NCI-H1092 treated with DMSO at 0.1 percent for 48 hours (cell line): ENCODE measurements at places on chromosomes 4 and X.

DNA sequence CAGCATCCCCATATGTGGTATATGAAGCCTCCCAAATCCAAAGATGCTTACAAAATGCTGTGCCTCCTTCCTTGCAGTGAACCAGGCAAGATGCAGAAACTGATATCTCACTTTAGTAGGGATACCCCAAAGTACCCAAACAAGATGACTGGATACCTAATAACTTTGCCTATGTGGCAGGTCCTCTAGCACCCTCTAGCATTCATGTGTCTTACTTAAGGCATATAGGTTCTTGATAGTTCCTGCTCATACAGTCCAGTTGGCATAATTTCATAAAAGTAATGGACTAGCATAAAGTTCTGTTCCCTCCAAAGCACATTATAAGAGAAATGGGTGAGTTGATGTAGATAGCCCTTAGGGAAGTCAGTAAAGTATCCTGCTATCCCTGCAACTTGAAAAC, 36.8 kb upstream of the SPP1 start:
- no peak for DNase-seq

- no peak for DNase-seq
Measured at GRCh38 chrX:146055733-146056132, 238.1 kb downstream of the SLITRK2 start.

DNA sequence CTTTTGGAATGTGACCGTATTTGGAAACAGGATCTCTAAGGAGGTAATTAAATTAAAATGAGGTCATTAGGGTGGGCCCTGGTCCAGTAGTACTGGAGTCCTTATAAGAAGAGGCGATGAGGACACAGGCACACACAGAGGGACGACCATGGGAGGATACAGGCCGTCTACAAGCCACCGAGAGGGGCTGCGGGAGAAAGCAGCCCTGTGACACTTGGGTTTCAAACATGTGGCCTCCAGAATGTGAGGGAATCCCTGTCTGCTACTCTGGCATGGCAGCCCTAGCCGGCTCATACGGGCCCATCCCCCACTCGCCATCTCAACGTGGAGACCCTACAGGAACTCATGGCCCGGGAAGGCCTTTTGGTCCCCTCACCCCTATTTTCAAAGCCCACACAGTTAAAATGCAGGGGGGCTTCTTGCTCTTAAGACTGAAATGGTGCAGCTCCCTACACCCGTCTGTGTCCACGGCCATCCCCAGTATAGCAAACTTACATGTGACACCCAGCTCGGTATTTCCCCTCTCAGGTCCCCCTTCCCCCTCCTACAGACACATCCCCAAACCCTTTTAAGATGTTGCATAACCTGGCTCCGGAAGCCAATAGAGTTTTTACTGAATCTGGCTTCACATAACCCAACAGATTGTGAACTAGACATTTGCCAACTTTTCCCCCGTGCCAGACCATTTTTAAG, 124.1 kb upstream of the TBL1X start:
- DNase-seq, result no peak

DNA sequence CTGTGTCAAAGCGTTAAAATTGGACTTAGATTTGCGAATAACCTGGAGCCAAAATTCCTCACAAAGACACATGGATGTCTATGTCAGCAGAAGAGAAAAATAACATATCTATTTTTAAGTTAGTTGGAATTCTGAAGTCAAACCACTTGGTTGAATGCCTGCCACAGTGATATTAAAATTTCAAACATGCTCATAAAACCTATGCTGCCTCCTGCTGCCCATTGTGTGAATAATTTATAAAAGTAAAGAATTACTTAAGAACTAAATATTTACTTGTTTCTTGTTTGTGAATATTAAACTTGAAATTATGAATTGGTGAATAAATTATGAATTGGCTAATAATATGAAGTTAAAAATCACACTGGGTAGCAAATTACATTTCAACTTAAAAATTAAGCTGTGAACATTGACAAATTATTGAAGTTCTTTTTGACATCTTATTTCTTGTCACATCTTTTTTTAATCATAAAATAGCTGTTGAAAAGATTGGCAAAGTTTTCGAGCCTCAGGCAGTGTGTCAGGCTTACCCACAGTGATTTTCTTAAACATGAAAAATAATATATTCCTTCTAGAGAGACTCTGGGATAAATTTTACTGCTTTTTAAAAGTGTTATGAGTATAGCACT, 35.4 kb downstream of the FABP2 start:
- no peak for DNase-seq

DNA sequence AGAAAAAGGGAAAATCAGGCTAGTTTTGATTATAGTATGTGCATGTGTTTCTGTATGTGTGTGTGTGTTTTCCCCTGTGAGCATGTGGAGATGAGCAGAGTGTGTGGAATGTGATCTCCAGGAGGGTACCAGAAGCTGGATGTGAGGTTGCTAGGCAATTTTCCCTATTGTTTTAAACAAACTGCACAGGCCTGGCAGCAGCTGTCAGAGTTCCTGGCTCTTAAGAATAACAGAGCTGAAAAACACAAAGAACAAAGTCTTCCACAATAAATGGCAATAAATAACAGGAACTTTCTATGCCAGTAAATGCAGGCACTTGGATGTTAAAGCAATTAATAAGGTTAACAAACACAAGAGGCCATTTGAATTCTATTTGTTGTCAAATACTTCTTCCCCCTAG, 344.6 kb upstream of the CTSO start:
- peak; percentile 34 for DNase-seq

DNA sequence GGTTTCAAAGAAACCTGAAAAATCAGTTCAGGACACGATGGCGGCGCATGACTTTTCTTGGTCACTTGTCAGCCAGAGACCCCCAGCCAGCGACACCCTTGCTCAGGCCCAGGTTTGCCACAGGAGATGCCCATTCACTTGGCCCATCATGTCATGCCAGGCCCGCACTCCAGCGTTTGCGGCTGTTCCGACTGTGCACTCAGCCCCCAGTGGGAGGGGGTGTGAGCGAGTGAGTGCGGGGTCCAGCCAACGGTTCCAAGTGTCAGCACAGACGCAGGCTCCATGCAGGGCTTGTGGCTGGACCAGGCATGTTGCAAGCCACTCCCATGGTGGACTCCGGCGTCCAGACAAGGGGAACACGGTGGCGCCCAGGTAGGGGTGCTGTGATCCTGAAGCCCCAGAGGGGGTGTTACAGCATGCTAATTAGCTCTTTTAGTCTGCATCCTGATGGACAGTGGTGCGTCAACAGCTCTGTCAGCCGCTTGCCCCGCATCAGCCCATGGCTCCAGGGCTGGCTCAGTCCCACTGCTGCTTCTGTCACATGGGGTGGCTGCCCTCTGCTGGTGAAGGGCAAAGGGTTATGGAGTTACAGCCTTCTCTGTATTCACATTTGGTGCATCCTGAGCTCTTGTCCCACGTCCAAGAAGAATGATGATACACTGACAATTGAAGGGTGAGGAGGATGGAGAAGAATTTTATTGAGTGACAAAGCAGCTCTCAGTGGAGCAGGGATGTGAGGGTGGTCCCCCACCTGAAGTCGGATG, 3.7 kb upstream of the MAEA start:
- DNase-seq, result no peak

DNA sequence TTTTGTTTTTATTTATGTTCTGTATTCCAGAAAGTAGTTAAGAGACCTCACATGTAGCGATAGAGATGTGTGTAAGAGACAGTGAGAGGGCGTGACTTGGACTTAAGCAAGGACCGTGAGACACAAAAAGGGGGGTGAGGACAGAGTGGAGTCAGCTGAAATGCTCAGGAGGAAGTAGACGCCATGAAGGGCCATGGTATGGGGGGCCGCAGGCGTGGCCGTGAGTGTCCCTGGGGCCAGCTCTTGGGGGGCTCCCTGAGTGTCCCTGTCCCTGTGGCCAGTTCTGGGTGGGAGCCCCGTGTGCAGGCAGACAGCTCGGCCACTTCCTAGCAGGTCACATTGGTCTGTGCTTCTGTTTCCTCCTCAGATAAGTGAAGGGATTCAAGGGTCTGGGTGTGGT, 23.0 kb upstream of the MSANTD1 start:
- no peak for DNase-seq

GRCh38 chr4:70833675-70834074, 6.0 kb downstream of the GRSF1 start:
- no peak for DNase-seq

GRCh38 chr4:24896977-24897376, 15.9 kb downstream of the CCDC149 start:
- DNase-seq, result no peak

GRCh38 chr4:16550531-16550930, 324.3 kb upstream of the TAPT1 start:
- no peak for DNase-seq

DNA sequence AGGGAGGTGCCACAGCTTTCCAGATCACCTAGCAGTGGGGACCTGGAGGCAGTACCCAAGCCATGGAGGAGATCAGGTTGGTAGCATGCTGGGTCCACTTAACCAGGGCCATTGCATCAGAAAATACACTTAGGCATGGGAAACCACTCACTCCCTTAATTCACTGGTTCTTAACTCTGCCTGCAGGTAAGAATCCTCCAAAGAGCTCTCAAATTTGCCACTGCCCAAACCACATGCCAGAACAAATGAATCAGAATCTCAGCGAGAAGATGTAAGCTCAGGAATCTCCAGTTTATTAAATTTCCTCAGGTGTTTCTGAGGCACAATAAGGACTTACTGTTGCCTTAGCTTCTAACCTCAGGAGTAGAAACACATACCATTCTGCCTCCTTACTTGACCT, 327.7 kb upstream of the RASGEF1B start:
- DNase-seq, result no peak

GRCh38 chr4:5854929-5855328, 38.0 kb downstream of the CRMP1 start:
- DNase-seq, result no peak

DNA sequence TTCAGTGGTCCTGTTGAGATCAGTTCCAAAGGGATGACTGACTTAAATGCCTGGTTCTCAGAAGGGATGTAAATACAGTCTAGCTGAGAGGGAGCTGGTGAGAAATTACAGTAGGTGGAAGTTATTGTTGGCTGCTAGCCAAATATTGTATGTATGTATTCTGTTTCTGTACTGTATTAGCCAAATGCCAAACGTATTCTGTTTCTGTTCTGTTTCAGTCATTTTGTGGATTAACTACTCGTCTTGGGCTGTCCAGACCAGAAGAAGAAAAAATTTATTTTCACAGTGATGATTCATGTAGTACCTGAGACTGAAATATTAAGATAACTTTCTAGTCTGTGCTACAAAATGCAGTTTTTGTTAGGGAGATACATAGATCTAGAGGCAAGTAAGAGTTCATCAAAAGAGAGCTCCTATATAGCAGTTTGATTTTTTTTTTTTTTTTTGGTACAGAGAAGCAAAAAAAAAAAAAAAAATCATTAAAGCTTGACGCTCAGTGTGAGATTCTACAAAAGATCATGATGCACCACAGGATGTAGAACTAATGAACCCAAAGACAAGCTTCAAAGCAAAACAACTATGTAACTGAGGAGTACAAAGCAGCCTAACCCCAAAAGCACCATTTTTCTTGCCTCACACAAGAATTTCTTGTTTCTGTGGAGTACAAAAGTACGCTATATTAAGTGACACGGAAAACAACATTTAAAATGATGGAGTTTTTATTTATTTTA, 54.8 kb downstream of the CASP6 start:
- no peak for DNase-seq

DNA sequence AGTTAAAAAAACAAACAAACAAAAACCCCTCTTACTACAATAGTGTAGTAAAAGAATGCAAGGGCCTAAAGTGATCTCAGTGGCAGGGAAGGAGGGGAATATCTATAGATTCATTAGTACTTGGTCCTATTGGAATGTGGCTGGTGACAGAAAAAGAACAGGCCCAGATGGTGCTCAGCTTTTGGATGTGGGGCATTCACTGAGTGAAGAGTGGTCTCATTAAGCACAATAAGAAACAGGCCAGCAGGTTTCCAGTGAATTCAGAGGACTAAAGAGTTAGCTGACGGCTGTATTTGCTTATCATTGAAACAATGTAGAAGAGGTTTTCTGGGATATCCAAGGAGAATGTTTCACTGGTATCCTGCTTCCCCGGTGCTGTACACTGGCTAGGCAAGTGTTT, 243.8 kb upstream of the HHIP start:
- no peak for DNase-seq

- DNase-seq, result no peak
Measured at GRCh38 chr4:70772929-70773555, 51.3 kb downstream of the RUFY3 start.

GRCh38 chrX:132017431-132018185, 5.5 kb upstream of the STK26 start:
- DNase-seq, result no peak

DNA sequence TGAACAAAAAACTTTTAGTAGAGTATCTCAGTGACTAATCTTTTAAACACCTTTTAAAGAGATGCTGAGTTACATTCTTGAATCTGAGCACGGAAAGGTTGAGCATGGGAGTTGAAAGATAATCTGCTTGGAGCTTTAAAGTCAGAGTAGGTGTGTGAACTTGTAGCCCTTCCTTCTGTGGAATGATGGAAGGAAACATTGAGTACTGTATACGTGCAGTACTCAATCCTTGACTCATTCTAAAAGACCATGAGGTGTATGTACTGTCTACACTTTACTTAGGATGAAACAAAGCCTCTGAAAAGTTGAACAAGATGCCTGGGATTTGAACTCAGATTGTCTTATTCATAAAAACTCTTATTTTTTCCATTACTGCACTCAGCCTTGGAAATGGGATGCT, 3.4 kb downstream of the ENOPH1 start:
- no peak for DNase-seq

- DNase-seq, result no peak
Measured at GRCh38 chr4:148091896-148092295, 350.3 kb downstream of the NR3C2 start.

GRCh38 chr4:154189346-154189745, 302.3 kb downstream of the DCHS2 start:
- no peak for DNase-seq
